ENCODE measurements at places on chromosomes 6 and 20. TPM values are rescaled to one million over a fixed set of nuclear protein-coding genes. Genes with fewer than 3 reads are reported as not detected.
A peak's percentile ranks its signal among the peaks of the same experiment; 100 is the strongest.

DNA sequence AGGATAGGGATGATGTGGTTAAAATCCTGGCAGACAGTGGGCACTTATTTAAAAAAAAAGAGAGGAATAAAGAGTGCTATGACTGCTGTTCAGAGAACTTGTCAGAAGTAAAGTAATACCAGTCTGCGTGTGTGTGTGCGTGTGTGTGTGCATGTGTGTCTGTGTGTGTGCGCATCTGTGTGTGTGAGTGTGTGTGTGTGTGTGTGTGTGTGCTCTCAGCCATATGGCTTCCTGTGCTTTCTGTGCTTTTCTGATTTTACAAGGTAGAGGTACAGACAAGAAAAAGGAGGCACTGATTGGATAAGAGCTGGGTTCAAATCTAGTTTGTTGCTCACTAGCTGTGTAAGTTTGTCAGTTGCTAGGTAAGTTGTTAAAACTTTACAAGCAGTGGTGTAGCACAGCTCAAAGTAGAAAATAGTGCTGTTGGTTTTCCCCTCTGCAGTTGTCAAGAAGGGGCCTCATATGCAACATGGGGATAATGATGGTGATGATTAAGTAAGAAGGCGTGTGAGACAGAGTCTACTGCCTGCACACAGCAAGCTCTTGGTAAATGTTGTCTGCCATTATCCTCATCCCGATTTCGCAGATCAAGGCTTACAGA, 155.3 kb upstream of the ZNF217 start:
- no peaks in the 10 kb centered on the region for H3K27me3 ChIP-seq
- peaks cover 51% of the 10 kb centered on the region for H3K4me1 ChIP-seq
- no peak overlapping the region for H3K4me3 ChIP-seq
- H3K36me3 ChIP-seq: no peaks in the 10 kb centered on the region
- H3K27ac ChIP-seq: no peak overlapping the region
- no peak for DNase-seq

DNA sequence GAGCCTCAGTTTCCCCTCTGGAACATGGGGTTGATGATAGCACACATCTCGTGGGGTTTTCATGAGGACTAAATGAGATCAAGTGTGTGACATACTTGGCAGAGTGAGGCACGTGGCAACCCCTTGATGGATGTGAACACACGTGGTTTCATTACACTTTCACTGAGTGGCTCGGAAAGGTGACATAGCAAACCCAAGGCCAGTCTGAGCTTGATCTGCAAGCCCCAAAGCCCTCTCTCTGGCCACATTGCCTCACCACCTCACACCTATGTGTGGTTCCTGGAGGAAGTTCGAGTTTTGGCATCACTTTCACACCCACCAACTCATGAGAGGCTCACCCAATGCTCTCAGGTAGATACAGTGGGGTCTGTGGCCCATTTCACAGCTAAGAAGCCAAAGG, 60.0 kb downstream of the CPNE5 start:
- H3K4me1 ChIP-seq: no peaks in the 10 kb centered on the region
- H3K27me3 ChIP-seq: peaks cover 6% of the 10 kb centered on the region
- no peak overlapping the region for H3K27ac ChIP-seq

DNA sequence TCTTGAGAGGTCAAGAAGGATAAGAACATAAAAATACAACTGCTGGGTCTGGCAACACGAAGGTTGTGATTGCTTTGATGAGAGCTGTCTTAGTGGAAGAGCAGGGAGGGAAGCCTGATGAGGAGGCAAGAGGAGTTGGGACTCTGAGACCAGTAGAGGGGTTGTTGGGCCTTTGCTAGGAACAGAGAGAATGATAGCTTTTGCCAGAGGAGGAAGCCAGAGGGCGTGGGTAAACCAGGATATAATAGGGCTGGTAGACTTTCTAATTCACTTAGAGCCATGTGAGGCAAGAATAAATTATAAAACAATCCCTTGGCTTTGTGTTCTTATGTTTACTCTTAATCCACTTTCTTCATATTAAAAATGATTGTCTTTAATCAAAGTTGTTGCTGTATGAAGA, 78.6 kb downstream of the RCAN2 start:
- H3K27me3 ChIP-seq: no peaks in the 10 kb centered on the region
- DNase-seq: no peak
- no peaks in the 10 kb centered on the region for H3K4me1 ChIP-seq
- H3K4me3 ChIP-seq: no peak overlapping the region
- H3K36me3 ChIP-seq: no peaks in the 10 kb centered on the region

- DNase-seq: no peak
- H3K27ac ChIP-seq: no peak overlapping the region
- no peaks in the 10 kb centered on the region for H3K27me3 ChIP-seq
- no peak overlapping the region for H3K4me3 ChIP-seq
Observed at GRCh38 chr6:100023798-100024197, 29.8 kb upstream of the MCHR2 start.

DNA sequence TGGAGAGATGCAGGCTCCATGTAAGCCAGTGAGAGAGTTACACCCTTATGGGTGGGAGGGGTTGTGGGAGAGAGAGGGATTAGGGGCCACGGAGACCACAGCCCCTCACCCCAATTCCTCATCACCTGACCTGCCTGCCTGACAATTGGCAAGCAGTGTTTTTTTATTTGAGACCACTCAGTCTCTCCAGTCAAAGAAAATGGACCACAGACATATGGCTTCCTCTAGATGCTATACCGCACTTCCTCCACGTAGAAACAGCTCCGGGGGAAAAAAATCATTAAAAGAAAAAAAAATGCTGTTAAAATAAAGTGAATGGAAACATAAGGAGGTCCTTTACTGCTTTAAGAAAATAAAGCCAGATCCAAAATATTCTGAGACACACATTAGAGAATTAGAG, 152.7 kb downstream of the MYLK4 start:
- DNase-seq: no peak
- no peaks in the 10 kb centered on the region for H3K36me3 ChIP-seq
- H3K27ac ChIP-seq: no peak overlapping the region
- H3K4me1 ChIP-seq: no peaks in the 10 kb centered on the region
- H3K27me3 ChIP-seq: no peaks in the 10 kb centered on the region
- H3K4me3 ChIP-seq: no peak overlapping the region

GRCh38 chr6:134830194-134830593, 119.7 kb downstream of the ALDH8A1 start:
- no peaks in the 10 kb centered on the region for H3K4me1 ChIP-seq
- no peak overlapping the region for H3K27ac ChIP-seq
- H3K4me3 ChIP-seq: no peak overlapping the region
- H3K27me3 ChIP-seq: no peaks in the 10 kb centered on the region

DNA sequence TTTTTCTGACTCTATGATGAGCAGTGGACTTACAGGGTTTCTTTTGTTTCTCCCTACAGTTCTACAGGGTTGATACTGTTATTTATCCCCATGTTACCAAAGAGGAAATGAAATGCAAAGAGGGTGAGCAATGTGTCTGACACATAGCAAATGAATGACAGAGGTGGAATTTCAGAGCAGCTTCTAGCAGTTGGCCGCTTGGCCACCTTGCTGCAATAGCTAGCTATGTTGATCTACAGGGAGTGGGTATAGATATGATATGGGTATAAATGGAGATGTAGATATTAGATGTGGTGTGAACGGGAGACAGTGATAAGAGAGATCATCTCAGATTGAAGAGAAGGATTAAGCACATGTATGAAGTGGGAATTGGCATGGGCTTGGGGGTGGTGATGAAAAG, 10.9 kb upstream of the SLC22A3 start:
- no peaks in the 10 kb centered on the region for H3K36me3 ChIP-seq
- no peak overlapping the region for H3K27ac ChIP-seq
- H3K4me1 ChIP-seq: no peaks in the 10 kb centered on the region
- no peak overlapping the region for H3K4me3 ChIP-seq
- DNase-seq: no peak

DNA sequence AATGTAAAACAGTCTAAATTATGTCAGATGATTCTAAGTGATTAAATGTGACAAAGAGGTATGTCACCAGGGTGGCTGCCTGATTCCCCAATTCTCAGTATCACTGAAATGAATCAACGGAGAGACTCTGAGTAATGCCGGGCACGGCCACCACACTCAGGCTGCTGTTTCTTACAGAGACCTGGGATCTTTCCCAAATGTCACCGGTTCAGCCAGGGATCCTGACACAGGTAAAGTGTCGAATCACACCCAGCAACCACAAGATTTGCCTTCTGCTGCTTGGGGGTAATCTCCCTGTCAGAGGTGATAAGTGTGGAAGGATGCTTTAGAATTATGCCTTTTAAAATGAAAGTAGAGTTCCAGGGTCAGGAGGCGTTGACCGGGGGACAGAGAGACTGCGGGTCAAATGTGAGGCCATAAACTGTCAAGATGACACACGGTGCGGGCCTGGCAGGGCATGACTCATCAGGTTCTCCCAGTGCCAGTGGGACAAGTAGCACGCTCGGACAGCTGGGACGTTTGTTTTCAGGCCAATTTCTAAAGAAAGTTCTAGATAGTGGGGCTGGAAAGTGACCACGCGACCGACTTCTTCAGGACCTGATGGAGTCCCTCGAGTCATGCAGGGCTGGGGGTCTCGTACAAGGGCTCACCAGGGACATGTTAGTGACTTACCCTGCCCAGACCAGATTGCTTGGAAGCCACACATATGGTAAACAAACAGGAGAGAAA, 48.9 kb downstream of the PRDM1 start:
- H3K27me3 ChIP-seq: no peaks in the 10 kb centered on the region
- H3K4me3 ChIP-seq: peak overlapping the region; percentile 16
- peak overlapping the region; percentile 25 for H3K27ac ChIP-seq
- no peaks in the 10 kb centered on the region for H3K36me3 ChIP-seq
- H3K4me1 ChIP-seq: peaks cover 28% of the 10 kb centered on the region

GRCh38 chr6:165959627-165960026, 208.0 kb downstream of the TBXT start:
- no peak overlapping the region for H3K4me3 ChIP-seq
- H3K27ac ChIP-seq: no peak overlapping the region

DNA sequence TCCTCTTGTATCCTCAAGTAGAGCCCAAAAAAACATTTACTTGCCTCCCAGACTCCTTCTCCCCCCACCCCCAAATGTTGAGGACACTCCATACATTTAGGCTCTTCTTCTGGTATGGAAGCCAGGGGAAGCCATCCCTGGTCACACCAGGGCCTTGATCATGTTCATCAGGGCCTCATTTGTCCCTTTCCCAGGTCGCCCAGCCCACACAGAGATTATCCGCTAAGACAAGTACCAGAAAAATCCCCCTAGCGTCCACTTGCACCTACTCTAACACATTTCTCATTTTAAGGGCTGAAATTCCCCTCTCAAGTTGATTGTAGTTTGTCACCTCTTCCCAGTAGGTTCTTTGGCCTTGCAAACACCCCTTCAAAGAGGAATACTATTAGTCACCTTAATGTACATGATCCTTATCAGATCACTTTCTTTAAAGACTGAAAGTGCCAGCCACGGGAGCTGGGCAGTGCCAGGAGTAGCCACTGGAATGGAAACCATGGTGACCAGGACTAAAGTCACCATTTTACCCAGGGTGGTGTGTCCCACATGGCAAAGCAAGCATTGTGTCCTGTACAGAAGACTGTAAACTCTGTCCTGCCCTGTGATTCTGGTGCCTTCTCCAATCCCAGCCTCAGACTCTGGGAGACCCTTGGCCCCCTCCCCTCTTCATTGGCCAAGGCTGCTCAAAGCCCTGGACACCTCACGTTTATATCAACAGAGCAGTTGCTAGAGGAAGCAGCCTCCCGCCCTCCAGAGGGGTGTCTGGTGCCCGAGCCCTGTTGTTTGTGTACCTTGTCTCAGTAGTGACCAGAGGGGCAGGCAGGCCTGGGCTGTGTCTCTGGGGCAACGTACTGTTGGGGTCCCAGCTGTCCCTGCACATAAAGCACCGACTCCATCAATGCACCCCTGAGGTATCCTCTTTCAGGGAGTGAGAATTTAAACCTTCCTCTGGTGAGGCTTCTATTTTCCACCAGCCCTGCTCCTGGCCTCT, 5.0 kb upstream of the APOBEC2 start:
- no peaks in the 10 kb centered on the region for H3K4me1 ChIP-seq
- no peak overlapping the region for H3K27ac ChIP-seq
- no peaks in the 10 kb centered on the region for H3K36me3 ChIP-seq
- no peak for DNase-seq
- no peak overlapping the region for H3K4me3 ChIP-seq

- H3K27me3 ChIP-seq: no peaks in the 10 kb centered on the region
- no peak overlapping the region for H3K4me3 ChIP-seq
- no peak for DNase-seq
- no peak overlapping the region for H3K27ac ChIP-seq
- H3K36me3 ChIP-seq: no peaks in the 10 kb centered on the region
Observed at GRCh38 chr6:15170126-15170525, 75.7 kb upstream of the JARID2 start.

GRCh38 chr6:28134015-28134414, 7.7 kb upstream of the ZKSCAN8 start:
- peaks cover 9% of the 10 kb centered on the region for H3K36me3 ChIP-seq
- H3K27ac ChIP-seq: no peak overlapping the region
- H3K4me3 ChIP-seq: no peak overlapping the region
- peak; percentile 29 for DNase-seq
- H3K27me3 ChIP-seq: no peaks in the 10 kb centered on the region
- H3K4me1 ChIP-seq: peaks cover 6% of the 10 kb centered on the region

DNA sequence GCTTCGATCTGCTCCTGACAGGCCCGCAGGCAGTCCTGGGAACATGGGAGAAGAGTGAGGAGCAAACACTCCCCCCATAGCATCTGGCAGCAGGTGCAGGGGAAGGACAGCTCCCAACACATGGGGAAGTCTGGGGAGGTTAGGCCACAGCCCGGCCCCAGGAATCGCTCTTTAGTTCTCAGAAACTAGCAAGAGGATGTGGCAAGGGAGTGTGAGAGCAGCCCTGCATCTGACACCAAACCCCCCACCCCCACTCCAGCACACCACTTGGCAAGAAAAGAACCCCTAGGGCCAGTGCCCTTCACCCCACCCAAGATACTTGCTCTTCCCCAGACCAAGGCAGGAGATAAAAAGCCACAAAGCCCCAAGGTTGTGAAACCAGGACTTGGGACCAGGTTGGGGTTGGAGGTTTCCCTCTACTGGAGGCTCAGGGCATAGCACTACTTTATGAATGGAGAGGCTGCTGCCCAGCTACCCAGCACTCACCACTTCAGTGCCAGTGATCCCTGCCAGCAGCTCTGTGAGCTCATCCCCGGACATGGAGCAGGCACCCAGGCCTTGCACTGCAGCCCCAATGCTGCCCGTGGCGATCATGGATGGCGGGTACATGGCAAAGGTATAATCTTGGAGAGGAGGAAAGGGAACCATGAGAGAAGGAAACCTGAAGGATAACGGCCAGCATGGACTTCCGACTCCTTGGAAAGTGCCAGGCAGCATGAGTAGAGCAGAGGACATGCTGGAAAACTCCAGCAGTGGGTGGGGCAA, 5.4 kb downstream of the CCND3 start:
- H3K4me1 ChIP-seq: peaks cover 6% of the 10 kb centered on the region
- peak; percentile 53 for DNase-seq
- H3K27me3 ChIP-seq: no peaks in the 10 kb centered on the region
- H3K4me3 ChIP-seq: no peak overlapping the region

The LPA gene
- total RNA-seq: not detected

The VIP gene
- not detected for total RNA-seq

The BTN1A1 gene
- total RNA-seq: 0.32 TPM

The C20orf202 gene
- not detected for total RNA-seq

The HMGCLL1 gene
- not detected for total RNA-seq

The CAGE1 gene
- 0.20 TPM for total RNA-seq

The BTN2A1 gene
- 11.2 TPM for total RNA-seq
